NCI-H1048 (cell line): ENCODE measurements at places on chromosomes 5 and 9.

GRCh38 chr9:98906273-98907040 lies 37.2 kb upstream of the COL15A1 start:
- no peak for DNase-seq

DNA sequence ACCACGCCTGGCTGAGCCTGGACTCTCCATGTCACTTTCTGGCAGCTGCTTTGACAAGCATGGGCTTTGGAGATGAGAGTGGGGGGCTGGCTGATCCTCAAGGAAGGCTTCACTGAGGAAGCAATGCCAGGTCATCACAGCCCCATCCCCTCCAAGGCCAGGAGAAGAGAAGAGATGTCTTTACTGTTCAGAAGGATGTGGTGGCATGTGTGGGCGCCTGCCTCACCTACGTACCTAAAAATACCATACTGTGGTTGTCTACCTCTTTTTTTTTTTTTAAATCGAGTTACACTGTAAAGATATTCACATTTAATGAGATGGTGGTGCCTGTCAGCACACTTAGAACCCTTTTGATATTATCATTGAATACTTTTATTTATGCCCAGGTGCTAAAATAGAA lies 26.4 kb upstream of the CTNNA1 start:
- no peak for DNase-seq

- no peak for DNase-seq
Measured at GRCh38 chr5:129511291-129511690, 51.2 kb downstream of the ADAMTS19 start.

DNA sequence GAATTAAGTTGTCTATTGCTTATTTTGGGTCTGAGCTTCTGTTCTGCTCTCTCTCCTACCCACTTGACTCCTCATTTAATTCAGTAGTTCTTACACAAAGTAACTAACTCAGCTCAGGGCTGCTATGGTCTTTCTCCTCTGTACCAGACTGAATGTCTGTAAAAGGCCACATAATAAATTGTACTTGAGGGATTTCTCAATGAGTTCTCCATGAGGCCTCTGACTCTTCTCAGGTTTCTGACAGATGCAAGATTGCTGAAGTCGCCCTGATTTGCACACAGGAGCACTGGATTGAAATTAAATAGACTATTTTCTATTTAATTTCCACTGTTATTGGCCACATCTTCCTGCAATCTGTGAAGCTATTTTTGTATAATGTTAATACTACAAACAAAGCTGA lies 2.9 kb downstream of the IQGAP2 start:
- DNase-seq: no peak

DNA sequence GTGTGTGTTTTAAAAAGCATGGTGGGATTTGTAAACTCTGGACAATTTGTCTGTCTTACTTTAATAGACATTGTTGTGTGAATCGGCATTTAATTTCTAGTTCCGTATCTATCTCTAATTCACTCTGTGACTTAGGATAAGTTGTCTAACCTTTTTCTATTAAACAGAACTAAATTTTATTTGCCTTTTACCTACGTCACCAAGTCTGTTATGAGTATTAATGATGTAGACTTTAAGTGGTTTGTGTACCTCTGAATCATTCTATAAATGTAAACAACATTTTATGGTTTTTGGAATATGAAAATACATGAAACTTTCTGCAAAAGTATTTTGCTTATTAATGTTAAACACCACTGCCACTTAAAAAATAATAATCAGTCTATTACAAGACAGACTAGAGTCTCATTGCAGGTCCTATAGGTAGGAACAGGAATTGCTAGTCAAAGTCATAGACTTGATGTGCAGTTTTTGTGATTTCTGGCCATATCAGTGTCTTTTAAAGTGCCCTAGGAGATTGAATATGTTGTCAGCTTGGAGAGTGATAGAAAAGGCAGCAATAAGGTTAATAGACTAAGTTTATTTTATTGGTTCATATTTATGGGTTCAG lies 5.6 kb downstream of the RBM27 start:
- no peak for DNase-seq

GRCh38 chr9:111876179-111876578 lies 20.4 kb upstream of the UGCG start:
- DNase-seq: no peak

- no peak for DNase-seq
Measured at GRCh38 chr9:35134920-35135319, 19.3 kb upstream of the ATOSB start.

GRCh38 chr5:62190931-62191330 lies 115.1 kb upstream of the KIF2A start:
- DNase-seq: no peak

GRCh38 chr9:123033864-123034601 lies 566 bp downstream of the GPR21 start:
- DNase-seq: no peak

- no peak for DNase-seq
Measured at GRCh38 chr5:132298298-132299212, 4.4 kb downstream of the SLC22A4 start.

DNA sequence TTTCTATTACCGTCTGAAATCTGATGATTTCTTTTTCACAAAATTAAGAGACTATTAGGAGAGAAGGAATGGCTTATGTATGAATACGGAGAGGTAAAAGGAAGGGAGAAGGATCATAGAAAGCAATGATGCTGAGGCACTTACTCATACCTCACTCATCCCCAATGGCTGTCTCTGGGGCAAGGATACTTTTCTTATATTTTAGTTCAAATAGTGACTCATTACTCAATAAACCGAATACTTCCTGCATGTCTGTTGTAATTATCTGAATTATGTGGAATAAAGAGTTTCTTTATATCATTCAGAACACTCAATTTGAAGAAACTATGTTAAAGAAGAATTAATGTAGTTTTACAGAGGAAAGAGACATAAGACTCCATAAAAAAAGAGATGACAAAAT lies 284.5 kb upstream of the NUDT12 start:
- DNase-seq: no peak

DNA sequence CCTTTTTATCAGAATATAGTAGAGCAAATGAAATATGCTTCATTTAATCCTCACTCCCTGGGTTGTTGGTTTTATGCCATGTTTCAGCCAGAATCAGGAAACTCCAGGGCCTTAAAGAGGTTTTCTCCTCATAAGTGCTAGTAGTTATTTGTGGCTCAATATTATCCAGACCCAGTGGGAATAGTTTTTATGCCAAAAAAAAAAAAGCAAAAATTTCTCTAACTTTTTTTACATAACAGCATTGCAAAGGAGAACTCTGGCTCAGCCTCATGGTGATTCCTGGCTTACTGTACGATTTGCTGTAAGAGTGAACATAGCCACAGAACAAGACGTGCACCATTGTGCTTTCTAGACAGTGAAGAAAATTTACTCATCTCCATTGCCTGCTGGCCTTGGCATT lies 232.5 kb downstream of the PJA2 start:
- DNase-seq: no peak

- no peak for DNase-seq
Measured at GRCh38 chr5:73672132-73672531, 46.1 kb downstream of the ARHGEF28 start.

GRCh38 chr5:151742870-151743294 lies 15.5 kb downstream of the ATOX1 start:
- DNase-seq: no peak

DNA sequence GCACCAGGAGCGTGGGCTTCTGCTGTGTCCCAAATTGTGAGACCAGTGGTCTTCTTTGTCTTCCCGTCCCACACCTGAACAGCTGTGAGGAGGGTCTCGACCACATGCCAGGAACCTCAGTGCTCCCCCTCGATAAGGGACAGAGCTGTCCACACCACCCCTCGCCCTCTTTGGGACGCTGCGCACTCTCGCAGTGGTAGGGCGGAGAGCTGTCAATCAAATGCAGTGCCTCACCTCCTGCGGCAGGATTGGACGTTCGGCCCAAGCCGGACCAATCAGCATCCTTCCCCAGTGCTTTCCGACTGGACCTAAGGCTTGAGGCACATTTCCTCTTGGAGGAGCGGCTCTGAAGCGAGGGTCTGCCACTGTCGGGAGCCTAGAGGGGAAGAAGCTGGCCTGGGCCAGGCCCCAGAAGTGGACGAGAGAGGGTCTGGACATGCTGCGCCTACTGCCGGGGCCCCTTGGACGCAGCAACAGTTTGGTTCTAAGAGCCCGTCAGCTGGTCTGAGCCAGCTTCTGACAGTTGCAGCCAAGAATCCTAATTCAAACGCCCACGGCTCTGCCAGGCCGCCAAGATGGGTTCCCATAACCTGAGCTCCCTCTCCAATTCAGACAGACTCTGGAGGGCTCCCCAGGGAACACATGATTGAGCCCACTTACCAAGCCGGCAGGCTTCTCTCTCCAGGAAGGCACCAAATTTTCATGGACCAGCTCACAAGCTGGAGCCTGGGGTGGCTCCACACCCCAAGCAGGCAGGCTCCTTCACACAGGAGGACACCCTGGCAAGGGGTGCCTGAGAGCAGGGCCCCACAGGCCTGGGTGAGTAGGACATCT lies 28.1 kb upstream of the ADAMTS2 start:
- no peak for DNase-seq

GRCh38 chr5:112024769-112025168 lies 267.8 kb upstream of the NREP start:
- DNase-seq: no peak

GRCh38 chr9:90964101-90965020 lies 162.7 kb downstream of the SYK start:
- no peak for DNase-seq

DNA sequence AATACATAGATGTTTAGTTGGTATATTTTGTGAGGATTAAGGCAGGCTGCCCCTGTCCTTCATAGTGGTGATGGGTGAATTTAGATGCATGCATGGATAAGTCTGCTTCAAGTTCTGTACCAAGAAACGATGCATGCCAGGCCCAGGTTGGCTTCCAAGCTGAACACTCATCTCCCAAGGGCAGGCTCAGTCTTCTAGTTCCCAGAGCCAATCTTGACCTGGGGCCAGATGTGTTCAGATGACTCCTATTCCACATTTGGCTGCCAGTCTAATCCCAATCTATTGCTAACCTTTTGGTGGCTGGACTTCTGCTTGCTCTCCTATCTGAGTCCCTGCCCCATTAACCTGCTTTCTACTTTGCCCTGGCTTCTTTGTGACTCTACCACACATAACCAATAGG lies 18.5 kb upstream of the SNAPC3 start:
- DNase-seq: no peak

- DNase-seq: no peak
Measured at GRCh38 chr9:79664375-79664831, 92.6 kb downstream of the TLE4 start.

GRCh38 chr5:107593009-107593408 lies 77.7 kb downstream of the EFNA5 start:
- no peak for DNase-seq

- no peak for DNase-seq
Measured at GRCh38 chr9:21871256-21871975, 69.0 kb downstream of the MTAP start.

DNA sequence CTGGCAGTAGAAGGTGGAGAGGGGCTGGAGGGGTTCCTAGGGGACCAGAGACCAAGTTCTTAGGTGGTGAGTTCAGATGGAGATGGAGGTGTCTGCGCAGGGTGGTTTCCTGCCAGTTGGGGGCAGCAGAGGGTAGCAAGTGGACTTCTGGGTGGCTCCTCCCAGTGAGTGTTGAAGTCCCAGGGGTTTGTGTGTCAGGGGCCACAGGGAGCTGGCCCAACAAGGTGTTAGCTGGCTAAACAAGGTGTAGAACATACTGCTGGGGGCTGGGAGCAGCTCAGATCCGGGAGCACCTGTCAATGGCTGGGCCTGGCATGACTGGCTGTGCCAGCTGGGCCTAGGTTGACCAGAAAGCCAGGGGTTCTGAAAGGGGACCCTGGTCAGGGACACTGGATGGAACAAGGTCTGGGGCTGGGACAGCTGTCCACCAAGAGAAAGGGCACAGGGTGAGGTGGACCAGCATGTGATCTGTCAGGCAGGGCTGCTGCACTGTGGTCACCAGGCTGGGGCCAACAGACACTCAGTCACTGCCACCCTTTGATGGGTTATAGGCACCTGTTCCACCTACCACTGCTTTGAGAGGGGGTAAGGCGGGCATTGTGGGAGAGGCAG lies 35.6 kb downstream of the DAB2IP start:
- peak; percentile 23 for DNase-seq

- DNase-seq: no peak
Measured at GRCh38 chr5:52818360-52818759, 30.6 kb downstream of the ITGA1 start.

DNA sequence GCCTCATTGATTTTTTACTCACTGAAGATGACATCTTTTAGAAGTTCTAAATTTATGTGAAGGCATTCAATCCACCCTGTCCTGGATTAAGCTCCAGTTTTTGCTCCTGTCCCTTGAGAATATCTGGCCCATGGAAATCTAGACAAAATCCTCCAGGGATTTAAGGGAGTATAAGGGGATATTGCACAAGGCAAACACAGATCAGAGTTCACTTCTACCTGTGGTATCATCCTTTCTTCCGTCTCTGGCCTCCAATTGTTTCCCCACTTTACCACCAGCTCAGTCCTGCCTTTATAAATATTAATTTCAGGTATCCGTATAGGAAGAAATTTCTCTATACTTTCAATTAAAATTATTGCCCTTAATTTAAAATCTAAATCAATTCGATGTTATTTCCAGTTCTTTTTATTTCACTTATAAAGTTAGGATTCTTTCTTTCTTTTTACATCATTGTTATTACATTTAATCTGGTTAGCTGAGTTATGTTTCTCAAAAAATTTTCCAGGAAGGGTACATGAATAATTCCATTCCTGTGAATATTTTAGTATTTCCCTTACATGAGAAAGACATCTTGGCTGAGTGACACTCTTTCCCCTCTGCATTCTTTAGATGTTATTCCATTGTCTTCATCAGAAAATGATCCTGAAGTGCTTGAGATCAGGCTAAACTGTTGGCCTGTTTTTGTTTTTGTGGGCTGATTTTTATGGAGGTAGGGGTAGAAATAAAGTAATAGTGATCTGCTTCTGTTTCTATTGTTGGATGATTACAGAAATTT lies 194.3 kb upstream of the MAP3K1 start:
- DNase-seq: no peak

GRCh38 chr9:29945012-29945411 lies 2371.7 kb upstream of the C9orf72 start:
- no peak for DNase-seq

DNA sequence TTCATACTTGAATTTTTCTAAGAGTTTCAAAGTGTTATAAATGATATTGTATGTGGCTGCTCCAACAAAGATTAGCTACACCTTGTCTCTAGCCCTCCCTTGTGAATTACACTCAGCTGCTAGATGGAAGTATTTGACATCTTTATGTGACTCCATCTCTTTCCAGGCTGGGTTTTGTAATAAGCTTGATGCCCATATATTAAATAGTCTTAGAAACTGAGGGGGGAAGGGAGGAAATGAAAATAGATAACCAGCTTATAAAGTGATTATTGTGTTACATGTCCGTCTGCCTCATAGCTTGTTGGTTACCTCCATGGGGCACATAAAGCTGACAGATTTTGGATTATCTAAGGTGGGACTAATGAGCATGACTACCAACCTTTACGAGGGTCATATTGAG lies 63.4 kb downstream of the CD180 start:
- DNase-seq: no peak

GRCh38 chr5:61766141-61766540 lies 434.1 kb downstream of the ZSWIM6 start:
- DNase-seq: no peak
